Suprapubic skin (tissue), 4 donors: ENCODE measurements at places on chromosomes 7 and 10. TPM values are rescaled to one million over a fixed set of nuclear protein-coding genes. Genes with fewer than 3 reads are reported as not detected.

The ASL gene
- total RNA-seq = 22.0 TPM

The ADCYAP1R1 gene
- 6.7 TPM for total RNA-seq

GRCh38 chr10:104387130-104387888 lies 33.7 kb downstream of the CFAP58 start:
- no peak overlapping the region for H3K27ac ChIP-seq
- peaks cover 5% of the 10 kb centered on the region for H3K27me3 ChIP-seq
- H3K4me1 ChIP-seq = no peaks in the 10 kb centered on the region
- H3K4me3 ChIP-seq = no peak overlapping the region
- no peak for DNase-seq

The PSD gene
- 4.8 TPM for total RNA-seq

DNA sequence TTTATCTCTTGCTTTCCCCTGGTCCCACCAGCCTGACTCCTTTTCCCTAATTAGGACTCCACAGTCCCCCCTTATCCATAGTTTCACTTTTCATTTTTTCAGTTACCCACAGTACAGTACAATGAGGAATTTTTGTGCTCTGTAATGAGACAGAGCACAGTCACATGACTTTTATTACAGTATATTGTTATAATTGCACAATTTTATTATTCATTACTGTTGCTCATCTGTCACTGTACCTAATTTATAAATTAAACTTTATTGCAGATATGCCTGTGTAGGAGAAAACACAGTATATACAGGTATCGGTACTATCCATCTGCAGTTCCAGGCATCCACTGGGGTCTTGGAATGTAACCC lies 125.4 kb downstream of the KCNMA1 start:
- no peaks in the 10 kb centered on the region for H3K36me3 ChIP-seq
- peaks cover 5% of the 10 kb centered on the region for H3K27me3 ChIP-seq
- no peak overlapping the region for H3K4me3 ChIP-seq
- H3K27ac ChIP-seq = no peak overlapping the region

The OPN1SW gene
- not detected for total RNA-seq

DNA sequence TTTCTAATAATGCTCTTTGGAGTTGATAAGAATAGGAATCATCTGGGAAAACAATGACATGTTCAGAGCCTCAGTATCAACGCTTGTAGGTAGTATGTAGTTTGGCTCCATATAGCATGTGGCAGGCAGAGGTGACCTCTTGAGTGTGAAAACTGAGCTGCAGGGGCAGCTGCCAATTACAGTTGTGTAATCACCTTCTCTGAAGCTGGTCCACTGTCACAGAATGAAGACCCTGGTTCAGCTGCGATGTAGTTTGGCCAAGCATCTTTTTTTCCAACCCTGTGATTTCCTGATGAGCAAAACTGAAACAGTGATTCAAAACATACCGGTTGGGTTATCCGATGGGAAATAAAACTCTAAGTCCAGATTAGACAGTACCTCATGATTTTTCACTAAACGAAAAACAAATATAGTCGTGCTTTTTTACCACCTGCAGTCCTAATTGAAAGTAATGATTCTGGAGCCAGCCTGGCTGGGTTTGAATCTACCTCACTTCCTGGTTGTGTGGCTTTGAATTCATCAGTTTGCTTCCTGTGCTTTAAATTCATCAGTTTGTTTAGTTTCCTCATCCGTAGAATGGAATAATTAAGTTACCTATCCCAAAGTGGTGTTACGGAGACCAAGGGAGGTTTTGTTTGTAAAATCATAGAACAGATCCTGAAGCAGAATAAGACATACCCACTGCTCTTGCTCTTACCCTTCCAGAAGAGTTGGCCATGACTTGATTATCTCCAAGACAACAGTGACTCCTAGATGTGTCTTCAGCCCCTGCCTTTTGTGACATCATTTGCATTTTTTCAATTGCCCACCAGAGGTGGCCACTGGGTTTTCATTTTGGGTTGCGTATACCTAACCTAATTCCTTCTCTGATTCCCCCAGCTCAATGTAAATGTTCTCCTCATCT lies 87.4 kb downstream of the CELF2 start:
- no peaks in the 10 kb centered on the region for H3K27me3 ChIP-seq
- no peaks in the 10 kb centered on the region for H3K4me1 ChIP-seq
- no peak overlapping the region for H3K4me3 ChIP-seq
- no peak for DNase-seq
- H3K27ac ChIP-seq = no peak overlapping the region
- H3K36me3 ChIP-seq = no peaks in the 10 kb centered on the region

GRCh38 chr10:86401588-86402282 lies 35.1 kb upstream of the GRID1 start:
- H3K36me3 ChIP-seq = no peaks in the 10 kb centered on the region

The LHPP gene
- 14.4 TPM for total RNA-seq

DNA sequence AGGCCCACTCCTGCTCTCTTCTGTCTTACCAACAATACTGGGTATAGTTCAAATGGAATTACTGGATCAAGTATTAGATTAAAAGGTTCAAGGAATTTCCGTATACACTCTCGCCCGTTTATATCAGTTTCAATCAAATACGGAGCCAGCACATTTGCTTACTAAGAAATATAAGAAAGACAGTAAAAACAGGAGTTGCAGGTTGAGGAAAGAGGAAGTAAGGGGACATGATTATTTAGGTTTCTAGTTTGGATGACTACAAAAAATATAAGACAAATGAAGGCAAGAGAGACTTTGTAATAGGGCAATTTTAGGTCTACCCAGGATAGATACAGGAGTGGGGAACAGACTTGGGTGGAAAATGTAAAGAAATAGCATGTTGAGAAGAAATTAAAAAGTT lies 109.9 kb upstream of the ABI1 start:
- no peaks in the 10 kb centered on the region for H3K4me1 ChIP-seq
- H3K4me3 ChIP-seq = no peak overlapping the region
- no peak overlapping the region for H3K27ac ChIP-seq
- DNase-seq = no peak
